CD4-positive, alpha-beta T cell (primary cell): ENCODE measurements at places on chromosomes 16 and 17.
A peak's percentile ranks its signal among the peaks of the same experiment; 100 is the strongest.

- no peaks in the 10 kb centered on the region for H3K27me3 ChIP-seq
- H3K4me1 ChIP-seq, result peaks cover 26% of the 10 kb centered on the region
- no peaks in the 10 kb centered on the region for H3K36me3 ChIP-seq
- H3K27ac ChIP-seq, result no peak within 1 kb of the TSS
- DNase-seq, result peak; percentile 63
Observed at GRCh38 chr17:66301864-66302741, at the start of gene PRKCA. TSS of gene PRKCA (plus strand) at chr17:66302613.

- no peak overlapping the region for H3K27ac ChIP-seq
- H3K36me3 ChIP-seq, result no peaks in the 10 kb centered on the region
- no peaks in the 10 kb centered on the region for H3K4me1 ChIP-seq
- H3K27me3 ChIP-seq, result peaks cover 8% of the 10 kb centered on the region
- no peak overlapping the region for H3K4me3 ChIP-seq
- no peak for DNase-seq
Observed at GRCh38 chr17:36213695-36214094, 2.8 kb downstream of the CCL4L2 start.

DNA sequence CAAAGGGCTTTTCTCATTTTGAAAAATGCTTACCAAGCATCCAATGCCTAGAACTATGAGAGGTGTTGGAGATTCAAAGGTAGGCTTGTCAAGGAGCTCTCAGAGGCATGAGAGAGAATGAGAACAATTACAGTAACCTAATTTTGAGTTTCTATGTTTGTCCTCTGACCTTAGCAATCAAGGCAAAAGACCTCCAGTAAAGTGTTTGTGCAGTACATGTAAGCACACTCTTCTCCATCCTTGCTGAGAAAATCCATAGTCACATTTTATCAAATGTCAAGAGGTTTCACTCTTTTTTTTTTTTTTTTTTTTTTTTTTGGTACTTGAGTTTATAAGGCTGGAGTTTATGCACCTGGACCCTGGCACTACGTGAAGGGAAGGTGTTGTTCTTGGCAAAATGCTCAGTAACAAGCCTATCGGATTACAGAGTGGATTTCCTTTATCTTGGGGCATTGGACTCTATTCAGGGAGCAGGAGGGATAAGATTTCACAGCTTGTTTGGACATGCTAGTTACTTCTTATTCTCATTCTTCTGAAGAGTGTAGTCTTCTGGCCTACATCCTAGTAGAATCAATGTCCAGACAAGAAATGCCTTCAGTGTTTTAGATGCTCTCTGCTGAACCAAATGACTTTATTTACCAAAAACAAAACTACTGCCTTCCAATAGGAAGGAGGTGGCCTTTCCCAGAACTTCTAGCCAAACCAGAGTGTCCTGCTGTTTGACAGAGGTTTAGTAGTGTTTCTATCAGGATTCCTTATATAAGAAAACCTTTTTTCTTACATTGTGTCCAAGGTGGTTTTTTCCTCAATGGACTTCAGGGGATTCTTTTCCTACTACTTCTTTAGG lies 21.9 kb downstream of the KCNJ2 start:
- H3K27ac ChIP-seq, result no peak overlapping the region
- H3K36me3 ChIP-seq, result no peaks in the 10 kb centered on the region
- DNase-seq, result no peak
- H3K4me1 ChIP-seq, result no peaks in the 10 kb centered on the region
- no peaks in the 10 kb centered on the region for H3K27me3 ChIP-seq
- no peak overlapping the region for H3K4me3 ChIP-seq

GRCh38 chr17:41835800-41836549 lies at the start of gene NT5C3B:
TSS of gene NT5C3B (minus strand) at chr17:41836232. CDS start at chr17:41836193, 39 bp downstream.
- peak within 1 kb of the TSS; percentile 69 for H3K4me3 ChIP-seq
- no peaks in the 10 kb centered on the region for H3K27me3 ChIP-seq
- H3K27ac ChIP-seq, result no peak within 1 kb of the TSS

GRCh38 chr17:79146562-79146961 lies 71.9 kb downstream of the ENGASE start:
- H3K4me1 ChIP-seq, result no peaks in the 10 kb centered on the region
- no peak for DNase-seq
- H3K4me3 ChIP-seq, result no peak overlapping the region
- no peaks in the 10 kb centered on the region for H3K36me3 ChIP-seq
- H3K27me3 ChIP-seq, result no peaks in the 10 kb centered on the region
- H3K27ac ChIP-seq, result no peak overlapping the region

DNA sequence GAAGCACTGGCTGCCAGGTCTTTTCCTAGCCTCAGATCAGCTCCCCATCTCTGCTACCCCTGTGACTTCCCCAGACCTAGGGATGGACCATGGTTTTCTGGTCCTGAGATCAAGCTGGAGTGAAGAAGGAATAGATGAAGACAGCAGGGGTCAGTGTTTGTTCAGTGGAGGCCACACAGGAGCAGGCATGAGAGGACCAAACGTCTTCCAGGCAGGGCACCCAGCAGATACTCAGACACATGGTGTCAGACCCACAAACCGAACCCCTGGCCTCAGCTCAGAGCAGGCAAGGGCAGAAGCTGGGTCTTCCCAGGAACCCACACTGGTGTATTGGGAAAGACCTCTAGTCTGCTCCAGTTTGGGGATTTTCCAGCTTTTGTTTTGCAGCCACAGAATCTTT lies 189.7 kb downstream of the IRX5 start:
- DNase-seq, result no peak
- H3K4me1 ChIP-seq, result no peaks in the 10 kb centered on the region
- no peak overlapping the region for H3K4me3 ChIP-seq
- H3K36me3 ChIP-seq, result no peaks in the 10 kb centered on the region
- no peak overlapping the region for H3K27ac ChIP-seq

DNA sequence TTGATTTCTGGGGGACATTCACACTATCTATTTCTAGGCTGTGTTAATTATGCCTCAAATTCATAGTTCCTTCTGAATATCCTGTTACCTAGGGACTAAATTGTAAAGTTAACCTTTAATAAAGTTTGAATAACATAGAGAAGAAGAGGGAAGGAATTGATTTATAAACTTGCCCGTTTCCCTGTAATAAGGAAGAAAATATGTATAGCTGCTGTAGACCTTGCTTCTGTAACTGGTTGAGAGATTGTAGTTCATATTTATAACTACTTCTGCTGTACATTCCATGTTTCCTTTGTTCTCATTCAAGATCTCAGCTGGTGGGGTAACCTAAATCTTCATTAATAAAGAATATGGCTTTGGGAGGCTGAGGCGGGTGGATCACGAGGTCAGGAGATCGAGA lies 19.2 kb downstream of the NF1 start:
- H3K27ac ChIP-seq, result no peak overlapping the region
- H3K27me3 ChIP-seq, result no peaks in the 10 kb centered on the region
- no peak for DNase-seq
- H3K4me3 ChIP-seq, result no peak overlapping the region
- H3K4me1 ChIP-seq, result no peaks in the 10 kb centered on the region
- H3K36me3 ChIP-seq, result no peaks in the 10 kb centered on the region

DNA sequence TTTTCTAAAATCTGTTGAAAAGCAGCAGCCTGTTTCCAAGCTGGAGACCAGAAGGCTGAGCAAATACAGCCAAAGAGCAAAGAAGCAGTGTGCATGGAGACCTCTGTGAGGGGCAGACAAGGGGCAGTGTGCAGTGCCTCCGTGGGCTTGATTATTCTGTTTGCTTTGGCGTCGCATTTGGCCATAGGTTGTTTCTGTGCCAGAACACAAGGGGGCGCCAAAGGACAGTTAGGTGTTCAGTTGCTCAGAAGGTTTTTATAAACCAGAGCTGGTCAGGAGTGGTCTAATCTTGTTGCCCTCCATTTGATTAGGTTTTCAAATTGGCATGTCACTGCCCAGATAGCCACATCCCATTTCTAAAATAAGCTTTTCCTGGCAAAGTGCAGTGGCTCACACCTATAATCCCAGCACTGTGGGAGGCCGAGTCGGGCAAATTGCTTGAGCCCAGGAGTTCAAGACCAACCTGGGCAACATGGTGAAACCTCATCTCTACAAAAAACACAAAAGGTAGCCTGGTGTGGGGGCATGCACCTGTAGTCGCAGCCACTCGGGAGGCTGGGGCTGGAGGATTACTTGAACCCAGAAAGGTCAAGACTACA lies 10.6 kb downstream of the MYH3 start:
- no peaks in the 10 kb centered on the region for H3K27me3 ChIP-seq
- H3K36me3 ChIP-seq, result peaks cover 6% of the 10 kb centered on the region
- no peak overlapping the region for H3K27ac ChIP-seq
- DNase-seq, result peak; percentile 75

- H3K36me3 ChIP-seq, result no peaks in the 10 kb centered on the region
- no peaks in the 10 kb centered on the region for H3K4me1 ChIP-seq
- H3K4me3 ChIP-seq, result no peak overlapping the region
- no peaks in the 10 kb centered on the region for H3K27me3 ChIP-seq
- no peak for DNase-seq
Observed at GRCh38 chr16:15782573-15783365, 74.1 kb downstream of the MYH11 start.

DNA sequence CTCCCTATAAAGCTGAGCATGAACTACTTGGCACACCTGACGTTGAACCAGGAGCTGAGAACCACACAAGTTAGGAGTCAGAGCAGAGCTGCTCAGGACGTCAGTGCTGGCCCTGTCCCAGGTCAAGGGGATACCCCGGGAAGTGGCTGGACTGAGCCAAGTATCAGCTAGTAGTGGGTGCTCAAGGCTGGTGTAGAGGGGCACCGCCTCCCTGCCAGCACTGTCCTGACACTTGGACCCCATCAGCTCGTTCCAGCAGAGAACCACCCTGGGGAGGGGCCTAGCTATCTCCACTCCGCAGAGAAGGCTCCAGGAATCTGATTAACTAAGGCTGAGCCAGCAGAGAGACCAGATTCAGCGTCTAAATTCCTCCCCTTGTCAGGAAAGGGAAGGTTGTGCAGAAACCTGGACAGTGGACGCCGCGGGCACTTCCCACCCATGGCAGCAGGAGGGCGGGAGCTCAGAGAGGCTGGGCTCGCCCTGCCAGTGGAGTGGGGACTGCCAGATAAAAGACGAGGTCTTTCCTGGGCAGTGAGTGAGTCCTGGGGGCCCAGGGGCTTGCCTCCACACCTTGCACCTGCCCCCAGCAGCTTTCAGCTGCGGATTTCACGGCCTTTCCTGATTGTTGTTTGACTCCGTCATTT lies 21.0 kb downstream of the C16orf90 start:
- H3K36me3 ChIP-seq, result peaks cover 25% of the 10 kb centered on the region
- no peak overlapping the region for H3K4me3 ChIP-seq
- no peaks in the 10 kb centered on the region for H3K27me3 ChIP-seq
- H3K4me1 ChIP-seq, result peaks cover 12% of the 10 kb centered on the region
- H3K27ac ChIP-seq, result no peak overlapping the region
- no peak for DNase-seq

GRCh38 chr16:7381671-7382070 lies 49.0 kb downstream of the RBFOX1 start:
- no peak overlapping the region for H3K4me3 ChIP-seq
- H3K27me3 ChIP-seq, result no peaks in the 10 kb centered on the region
- no peaks in the 10 kb centered on the region for H3K36me3 ChIP-seq
- no peaks in the 10 kb centered on the region for H3K4me1 ChIP-seq
- no peak for DNase-seq

GRCh38 chr17:57918017-57918895 lies 37.0 kb downstream of the CUEDC1 start:
- no peaks in the 10 kb centered on the region for H3K36me3 ChIP-seq
- no peaks in the 10 kb centered on the region for H3K27me3 ChIP-seq
- DNase-seq, result no peak
- H3K4me1 ChIP-seq, result peaks cover under 1% of the 10 kb centered on the region

DNA sequence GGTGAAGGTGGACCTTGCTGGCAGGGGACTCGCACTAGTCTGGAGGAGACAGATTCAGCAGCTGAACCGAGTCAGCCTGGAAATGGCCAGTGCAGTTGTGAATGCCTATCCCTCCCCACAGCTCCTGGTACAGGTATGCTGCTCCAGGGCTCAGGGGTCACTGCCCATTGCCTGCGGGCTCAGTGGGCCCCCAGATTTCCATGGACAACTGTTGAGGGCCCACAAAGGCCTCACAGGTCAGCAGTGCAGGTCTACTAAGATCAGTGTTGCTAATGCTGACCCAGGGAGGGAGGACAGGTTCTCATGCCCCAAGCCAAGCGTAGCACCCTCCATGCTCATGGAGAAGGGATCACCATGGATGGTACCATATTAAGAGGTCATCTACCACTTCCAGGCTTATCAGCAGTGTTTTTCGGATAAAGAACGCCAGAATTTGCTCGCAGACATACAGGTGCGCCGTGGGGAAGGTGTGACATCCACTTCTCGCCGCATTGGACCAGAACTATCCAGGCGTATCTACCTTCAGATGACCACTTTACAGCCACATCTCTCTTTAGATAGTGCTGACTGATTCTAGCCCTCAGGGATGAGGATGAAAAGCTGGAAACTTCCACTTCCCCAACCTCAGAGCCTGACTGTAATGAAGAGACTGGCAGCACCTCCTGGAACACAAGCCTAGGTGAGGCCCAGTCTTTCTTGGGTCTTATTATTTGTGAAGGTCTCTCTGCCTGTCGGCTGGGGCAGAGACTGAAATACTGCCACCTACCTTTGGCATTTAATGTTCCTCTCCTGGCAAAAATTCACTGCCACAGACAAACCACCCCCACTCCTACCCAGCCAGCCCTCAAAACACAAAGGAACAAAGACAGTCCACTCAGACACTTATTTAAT lies 7.6 kb downstream of the EME1 start:
- no peak overlapping the region for H3K4me3 ChIP-seq
- H3K27me3 ChIP-seq, result no peaks in the 10 kb centered on the region
- no peak for DNase-seq
- H3K27ac ChIP-seq, result no peak overlapping the region
- H3K36me3 ChIP-seq, result peaks cover 52% of the 10 kb centered on the region
- H3K4me1 ChIP-seq, result no peaks in the 10 kb centered on the region

- no peak for DNase-seq
- no peak overlapping the region for H3K27ac ChIP-seq
- peaks cover 32% of the 10 kb centered on the region for H3K27me3 ChIP-seq
- no peak overlapping the region for H3K4me3 ChIP-seq
- peaks cover 17% of the 10 kb centered on the region for H3K4me1 ChIP-seq
Observed at GRCh38 chr17:9643611-9644010, 1.7 kb upstream of the USP43 start.

DNA sequence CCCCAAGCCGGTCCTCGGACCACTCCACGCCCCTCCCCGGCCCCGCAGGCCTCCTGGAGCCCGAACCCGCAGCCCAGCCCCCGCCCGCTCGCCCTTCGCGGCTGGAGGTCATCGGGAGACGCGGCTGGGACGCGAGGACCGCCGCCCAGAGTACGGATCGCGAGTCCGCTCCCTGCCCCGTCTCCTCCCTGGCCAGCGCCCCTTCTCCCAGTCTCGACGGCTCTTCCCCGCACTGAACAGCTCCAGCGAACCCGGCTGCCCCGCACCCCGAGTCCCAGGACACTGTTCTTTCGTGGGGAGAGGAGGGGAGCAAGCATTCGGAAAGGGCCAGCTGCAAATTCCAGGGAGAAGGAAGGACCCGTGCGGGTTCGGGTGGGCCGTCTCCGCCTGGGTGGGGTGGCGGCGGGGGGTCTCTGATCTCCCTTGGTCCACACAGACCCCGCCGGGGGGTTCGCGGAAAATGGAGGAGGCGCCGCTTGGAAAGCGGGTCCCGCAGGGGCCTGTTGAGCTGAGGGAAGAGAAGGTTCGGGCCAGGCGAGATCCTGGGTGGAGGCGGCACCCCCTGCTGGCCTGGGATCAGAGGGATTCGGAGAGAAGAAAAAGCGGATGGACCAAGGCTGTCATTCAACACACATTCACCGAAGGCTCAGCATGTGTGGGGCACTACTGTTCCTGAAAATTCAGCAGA lies 632 bp upstream of the RTN4RL1 start:
- H3K27me3 ChIP-seq, result peaks cover 36% of the 10 kb centered on the region
- H3K36me3 ChIP-seq, result no peaks in the 10 kb centered on the region
- H3K27ac ChIP-seq, result no peak overlapping the region
- peaks cover 51% of the 10 kb centered on the region for H3K4me1 ChIP-seq
- H3K4me3 ChIP-seq, result peak overlapping the region; percentile 49
